Dorsolateral prefrontal cortex (tissue), 122 donors: ENCODE measurements at places on chromosomes 12 and 14.

DNA sequence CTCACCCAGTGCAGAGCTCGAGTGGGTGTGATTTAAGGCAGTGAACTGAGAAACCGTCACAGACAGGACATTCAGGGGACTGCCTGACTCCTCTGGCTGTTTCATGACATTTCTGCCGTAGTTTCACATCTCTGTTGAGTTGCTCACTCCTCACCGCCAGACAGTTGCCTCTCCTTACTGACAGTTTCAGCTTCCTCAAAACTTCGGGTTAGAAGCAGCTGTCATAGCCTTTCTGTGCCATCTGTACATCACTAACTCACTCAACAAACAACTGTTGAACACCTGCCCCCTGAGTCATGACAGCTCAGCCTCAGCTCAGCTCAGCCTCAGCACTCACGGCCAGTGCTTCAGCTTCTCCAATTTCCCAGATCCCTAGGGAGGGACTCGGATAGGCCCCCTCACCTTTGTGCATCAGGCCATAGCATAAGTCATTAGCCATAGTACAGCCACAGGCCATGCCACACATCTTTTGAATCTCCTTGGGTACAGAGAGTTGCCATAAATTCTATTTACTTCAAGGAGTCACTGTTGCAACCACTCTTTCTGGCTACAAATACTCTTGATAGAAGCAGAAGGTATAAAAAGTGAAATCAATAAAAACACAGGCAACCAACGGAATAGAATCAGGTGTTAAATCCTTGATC, 6.2 kb upstream of the SLC15A4 start:
- DNase-seq, result no peak

DNA sequence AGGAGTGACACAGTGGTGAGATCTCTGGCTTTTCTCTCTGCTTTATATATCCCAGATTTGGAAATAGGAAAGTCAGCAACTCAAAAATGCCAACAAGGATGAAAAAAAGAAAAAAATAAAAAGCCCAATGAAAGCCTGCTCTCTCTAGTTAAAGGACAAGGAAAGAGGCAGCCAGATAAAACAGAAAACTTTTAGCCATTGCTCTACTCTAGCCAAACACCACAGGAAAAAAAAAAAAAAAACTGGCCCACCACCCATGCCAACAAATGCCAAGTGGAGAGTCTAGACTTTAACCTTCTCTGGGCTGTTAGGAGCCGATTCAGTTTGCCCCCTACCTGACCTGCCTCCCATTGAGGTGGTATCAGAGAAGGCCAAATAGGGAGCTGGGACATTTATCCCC, 222.3 kb upstream of the TMTC1 start:
- no peak for DNase-seq

DNA sequence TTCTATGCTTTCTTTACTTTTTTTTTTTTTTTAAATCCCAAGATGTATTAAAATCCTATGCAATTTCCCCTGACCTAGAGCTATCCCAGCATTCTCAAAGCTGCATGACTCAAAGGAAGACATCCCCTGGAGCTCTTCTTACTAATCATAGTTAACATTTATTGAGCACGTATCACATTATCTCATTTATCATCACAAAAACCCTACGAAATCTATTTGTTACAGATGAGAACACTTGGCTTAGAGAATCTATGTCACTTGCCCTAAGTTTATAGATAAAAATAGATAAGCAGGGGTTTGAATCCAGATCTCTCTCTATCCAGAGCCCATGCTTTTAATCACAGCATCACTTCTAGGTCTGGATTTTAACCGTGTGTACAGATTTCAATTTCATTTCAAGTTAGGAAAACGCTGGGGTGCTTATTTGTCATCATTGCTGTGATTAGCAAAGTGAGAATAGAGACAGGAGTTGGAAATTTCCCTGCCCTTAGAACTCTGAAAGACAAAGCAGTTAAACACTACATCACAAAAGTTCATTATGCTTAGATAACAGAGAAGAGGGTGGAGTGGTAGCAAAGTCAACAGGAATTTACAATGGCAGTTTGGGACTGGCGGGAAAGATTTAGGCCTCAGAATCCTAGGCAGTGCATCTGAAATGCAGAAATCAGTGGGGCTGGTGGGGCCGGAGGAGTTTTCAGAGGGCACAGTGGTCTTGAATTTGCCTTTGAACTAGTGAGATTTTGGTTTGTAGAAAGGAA, 177.7 kb upstream of the FRMD6 start:
- DNase-seq, result no peak

GRCh38 chr12:67208281-67209067, 60.7 kb upstream of the CAND1 start:
- no peak for DNase-seq

DNA sequence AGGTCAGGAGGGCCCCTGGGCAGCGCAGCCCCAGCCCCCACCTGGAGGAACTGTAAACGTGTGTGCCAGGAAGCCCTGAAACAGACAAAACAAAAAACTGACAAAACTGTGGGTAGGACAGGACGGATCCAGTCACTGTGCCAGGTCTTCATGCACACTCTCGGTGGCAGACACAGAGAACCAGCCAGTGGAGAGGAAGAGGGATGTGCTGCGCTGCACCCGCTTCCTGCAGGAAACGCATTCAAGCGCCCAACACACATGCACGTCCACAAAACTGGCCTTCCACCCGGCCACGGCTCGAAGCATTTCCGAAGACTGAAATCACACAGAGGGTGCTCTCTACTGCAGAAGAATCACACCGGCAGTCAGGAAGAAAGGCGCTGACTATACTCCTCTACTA, 16.9 kb downstream of the BRF1 start:
- DNase-seq, result no peak

DNA sequence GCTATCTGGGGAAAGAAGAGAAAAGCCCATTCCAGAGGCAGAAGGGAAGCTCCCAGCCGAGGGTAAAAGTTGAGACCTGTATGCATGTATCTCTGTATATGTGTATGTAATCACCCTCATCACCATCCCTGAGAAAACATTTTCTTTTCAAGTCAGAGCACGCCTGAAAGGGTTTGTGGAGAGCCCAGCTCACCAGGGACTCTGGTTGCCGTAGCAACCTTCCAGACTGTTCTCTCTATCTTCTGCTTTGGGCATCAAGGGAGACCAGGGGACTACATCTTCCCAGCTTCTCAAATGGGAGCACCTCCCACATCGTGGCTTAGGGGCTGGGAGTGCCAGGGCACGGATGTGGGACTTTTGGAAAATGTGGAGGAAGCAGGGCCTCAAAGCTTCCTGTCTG, 93.5 kb downstream of the GALNT8 start:
- no peak for DNase-seq

GRCh38 chr14:94906991-94907587, 137.2 kb upstream of the GSC start:
- DNase-seq, result no peak

GRCh38 chr14:101791919-101792572, 30.5 kb downstream of the PPP2R5C start:
- DNase-seq, result no peak

GRCh38 chr12:64139021-64139420, 83.1 kb downstream of the KICS2 start:
- no peak for DNase-seq

GRCh38 chr12:50221228-50222008, 54.2 kb upstream of the CERS5 start:
- no peak for DNase-seq

DNA sequence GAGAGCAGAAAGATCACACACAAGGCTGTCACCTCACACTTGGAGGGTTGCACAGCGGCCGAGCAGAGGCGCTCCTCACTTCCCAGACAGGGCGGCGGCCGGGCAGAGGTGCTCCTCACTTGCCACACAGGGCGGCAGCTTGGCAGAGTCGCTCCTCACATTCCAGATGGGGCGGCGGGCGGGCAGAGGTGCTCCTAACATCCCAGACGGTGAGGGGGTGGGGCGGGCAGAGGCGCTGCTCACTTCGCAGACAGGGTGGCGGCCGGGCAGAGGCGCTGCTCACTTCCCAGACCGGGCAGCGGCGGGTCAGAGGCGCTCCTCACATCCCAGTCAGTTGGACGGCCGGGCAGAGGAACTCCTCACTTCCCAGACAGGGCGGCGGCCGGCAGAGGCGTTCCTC, 9.1 kb downstream of the TMBIM4 start:
- no peak for DNase-seq
